ENCODE measurements at places on chromosomes 6 and 20.

DNA sequence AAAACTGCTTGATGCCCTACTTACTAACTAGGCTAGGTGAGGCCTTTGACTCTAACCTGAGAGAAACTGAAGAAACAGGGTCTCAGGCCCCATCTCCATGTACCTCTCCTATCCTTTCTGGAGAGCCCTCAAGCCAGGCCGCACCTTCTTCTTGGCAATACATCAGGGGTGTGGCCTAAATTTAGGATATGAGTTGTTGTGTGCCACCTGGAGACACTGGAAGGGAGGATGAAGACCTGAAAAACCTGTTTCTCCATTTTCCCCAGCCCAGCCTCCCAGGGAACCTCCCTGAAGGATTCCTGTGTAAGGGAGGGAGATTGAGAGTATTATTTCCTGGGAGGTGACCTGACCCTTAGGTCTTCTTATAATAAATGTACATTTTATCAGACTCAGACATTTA lies 3.1 kb downstream of the LY6G6D start:
- DNase-seq, result no peak

DNA sequence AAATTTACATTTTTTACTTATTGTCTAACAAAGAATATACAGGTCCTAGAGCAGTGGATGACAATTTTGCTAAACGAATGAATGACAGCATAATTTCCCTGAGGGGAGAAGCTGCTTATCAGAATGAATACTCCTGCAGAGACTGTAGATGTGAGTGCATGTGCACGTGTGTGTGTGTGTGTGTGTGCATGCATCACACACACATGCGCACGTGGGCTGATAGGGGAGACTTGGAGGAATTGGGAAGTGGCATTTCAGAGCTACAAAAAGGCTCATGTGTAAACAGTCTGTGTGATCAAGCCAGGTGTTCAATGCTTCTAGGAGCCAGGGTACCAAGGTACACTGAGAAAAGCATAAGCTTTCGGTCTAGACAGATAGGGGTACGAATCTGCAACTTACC lies 93.5 kb upstream of the SASH1 start:
- DNase-seq, result no peak

DNA sequence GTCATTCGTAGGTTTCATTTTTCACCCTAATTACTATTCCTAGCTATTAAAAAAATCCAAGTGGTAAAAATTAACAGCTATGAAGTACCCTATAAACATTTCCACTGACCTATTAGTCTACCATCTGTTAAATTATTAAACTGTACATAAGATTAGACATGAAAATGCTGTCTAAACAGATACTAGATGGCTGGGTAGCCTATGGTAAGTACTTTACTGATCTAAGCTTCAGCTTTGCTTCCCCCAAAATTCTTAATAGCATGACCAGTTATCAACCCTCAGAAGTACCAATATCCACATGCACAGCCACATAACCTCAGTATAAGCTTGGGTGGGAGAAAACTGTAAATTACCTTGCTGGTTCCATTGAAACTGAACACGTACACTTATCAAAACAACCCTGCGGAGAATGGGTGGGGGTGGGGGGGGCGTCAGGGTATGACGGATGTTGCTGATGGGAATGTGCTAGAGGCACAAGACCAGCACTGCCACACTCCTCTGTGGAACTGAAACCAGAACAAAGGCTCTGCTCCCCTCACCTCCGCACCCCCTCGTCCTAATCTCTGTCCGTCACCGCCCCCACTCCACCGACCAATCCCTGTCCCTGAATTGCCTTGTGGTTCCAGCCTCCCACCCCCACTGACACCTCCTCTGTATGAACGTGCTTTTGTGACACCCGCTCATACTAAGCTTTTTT lies 45.3 kb downstream of the B4GALT5 start:
- peak; percentile 56 for DNase-seq

- no peak for DNase-seq
Observed at GRCh38 chr6:166655251-166655650, 28.2 kb upstream of the RPS6KA2 start.

GRCh38 chr20:43752561-43753301 lies 25.9 kb upstream of the GTSF1L start:
- no peak for DNase-seq

DNA sequence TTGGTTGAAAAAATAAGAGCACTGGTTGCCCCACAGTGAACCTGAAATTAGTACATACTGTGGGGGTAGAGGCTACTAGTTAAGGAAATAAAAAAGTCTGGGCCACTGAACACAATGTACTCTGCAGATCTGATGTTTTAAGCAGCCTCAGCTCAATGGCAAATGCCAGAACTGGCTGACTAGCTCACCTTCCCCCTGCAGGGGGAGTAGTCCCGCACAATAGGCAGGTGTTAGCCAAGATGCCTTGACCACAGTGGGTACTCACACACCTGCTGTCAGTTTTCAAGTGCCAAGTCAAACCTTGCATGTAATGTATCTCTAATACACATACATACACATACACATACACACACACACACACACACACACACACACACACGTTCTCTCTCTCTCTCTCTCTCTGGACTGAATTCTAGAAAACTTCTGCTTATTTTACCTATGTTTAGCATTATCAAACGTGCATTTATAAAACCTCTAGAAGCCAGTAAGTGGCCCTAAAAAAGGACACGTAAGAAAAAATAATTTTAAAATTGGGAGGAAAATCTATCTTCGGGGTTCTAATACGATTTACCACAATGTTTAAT lies 36.1 kb downstream of the GMDS start:
- peak; percentile 82 for DNase-seq

DNA sequence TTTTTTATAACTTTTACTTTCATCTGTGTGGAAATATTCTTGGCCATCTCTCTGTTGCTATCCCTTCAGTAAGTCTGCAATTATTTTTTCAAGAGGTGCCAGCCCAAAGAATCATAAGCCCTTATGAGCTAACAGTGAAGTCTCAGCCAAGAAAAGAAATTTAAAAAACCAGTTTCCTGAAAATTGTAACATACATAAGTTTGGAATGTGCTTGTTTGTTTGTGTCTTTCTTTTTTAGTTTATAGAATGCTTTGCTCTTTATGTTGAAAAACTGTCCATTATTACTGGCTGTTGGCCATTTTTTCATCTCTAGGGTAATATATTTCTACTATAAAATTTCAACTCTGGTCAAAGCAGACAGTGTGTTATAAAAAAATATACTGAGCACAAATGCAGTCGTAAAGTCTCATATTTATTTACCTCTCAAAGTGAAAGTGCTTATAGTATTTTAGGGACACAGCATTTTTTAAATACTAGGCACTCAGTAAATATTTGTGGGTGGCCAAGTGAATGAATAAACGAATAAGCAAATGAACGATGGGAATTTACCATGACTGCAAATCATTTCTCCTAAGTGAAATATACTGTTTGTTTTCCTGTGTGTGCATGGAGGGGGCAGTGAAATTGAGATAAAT lies 659.7 kb downstream of the KIF16B start:
- no peak for DNase-seq
